Ureter (tissue), 1 donor: ENCODE measurements at places on chromosomes 3 and 15.

- no peak for DNase-seq
Measured at GRCh38 chr3:4983739-4984510, 4.7 kb downstream of the BHLHE40 start.

GRCh38 chr3:38579141-38579540 is 70.3 kb downstream of the SCN5A start:
- DNase-seq, result peak; percentile 41

DNA sequence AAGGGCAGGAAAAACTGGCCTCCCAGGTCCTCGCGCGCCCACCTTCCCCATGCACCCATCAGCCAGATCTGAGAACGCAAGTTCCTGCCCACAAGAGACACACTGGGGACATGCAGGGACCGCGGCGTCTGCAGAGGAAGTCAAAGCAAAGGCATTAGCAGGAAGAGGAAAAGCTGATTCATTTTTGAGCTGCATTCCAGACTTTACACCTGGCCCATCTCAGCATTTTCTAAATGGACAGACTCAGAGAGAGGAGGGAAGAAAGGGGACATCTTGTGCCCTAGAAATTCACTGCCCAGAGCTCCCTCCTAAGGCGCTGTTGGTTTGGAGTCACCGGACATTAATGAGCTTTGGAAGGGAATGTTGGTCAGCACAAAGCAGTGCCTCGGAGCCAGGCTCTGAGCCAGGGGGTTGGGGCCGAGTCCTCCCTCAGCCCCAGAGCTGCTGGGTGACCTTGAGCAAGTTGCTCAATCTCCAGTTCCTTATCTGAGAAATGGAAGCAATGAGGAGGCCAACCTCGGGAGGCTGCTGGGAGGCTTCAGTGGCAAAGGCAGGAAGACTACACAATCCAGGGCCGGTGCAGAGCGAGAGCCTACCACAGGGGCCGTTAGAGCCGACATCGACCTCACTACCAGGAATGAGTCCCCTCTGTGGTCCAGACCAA is 150.5 kb upstream of the IQSEC1 start:
- no peak for DNase-seq

DNA sequence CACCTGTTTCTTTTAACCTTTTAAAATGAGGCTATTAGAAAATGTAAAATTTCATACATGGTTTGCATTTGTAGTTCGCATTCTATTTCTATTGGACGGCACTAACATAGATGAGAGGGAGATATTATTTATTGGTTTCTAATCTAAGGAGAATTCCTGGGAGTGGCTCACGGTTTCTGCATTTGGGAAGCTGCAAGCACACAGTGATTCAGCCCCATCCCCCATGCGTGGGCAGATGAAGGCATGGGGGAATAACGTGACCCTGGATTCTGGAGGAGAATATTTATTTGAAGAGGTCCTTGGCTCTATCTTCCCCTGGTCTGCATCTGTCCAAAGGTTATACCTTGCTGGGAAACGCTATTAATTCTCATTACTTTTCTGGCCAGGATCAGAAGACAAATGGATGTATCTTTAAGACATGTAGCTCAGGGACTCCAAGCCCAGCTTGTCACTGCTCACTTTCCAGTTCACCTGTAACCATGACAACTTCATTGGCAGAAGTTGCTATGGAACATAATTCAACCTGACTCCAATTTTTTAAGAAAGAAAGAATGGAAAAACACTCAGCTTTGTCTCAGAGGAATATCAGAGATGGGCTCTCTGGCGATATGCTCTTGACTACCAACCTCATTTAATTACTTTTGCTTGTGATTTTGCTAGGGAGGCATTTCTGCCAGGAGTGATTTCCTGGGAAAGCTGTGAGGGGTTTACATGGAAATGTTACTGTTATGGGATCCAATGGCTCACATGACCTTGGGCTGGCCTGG is 27.2 kb upstream of the POMGNT2 start:
- DNase-seq, result no peak

DNA sequence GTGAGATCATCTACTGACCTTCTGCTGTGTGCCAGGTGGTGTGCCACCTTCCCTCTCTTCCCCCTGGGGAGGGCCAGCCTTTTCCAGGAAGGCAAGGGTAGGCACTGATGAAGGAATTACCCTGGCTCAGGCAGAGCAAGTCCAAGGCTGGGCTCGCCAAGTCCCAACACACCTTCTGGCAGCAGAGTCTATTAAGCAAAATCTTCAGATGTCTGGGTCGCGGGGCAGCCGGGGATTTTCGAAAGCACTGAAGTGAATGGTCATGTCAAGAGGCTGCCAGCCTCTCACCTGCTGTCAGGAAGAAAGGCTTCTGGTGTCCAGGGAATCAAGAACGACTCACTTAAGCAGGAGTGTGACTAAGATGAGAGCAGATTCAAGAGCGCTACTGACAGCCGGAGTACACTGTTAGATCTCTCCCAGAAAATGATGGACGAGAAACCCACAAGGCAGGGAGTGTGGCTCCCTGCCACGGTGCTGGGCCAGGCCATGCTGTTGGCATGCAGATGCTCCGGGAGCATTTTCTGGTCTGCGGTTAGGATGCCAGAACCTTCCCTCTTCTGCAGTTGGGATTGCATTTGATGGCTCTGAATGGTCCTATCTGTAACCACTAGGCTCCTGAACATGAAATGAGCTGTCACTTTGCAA is 479.8 kb downstream of the SHQ1 start:
- no peak for DNase-seq

- DNase-seq, result no peak
Measured at GRCh38 chr15:70275461-70276138, 177.9 kb upstream of the TLE3 start.

GRCh38 chr3:26715431-26715830 is 92.9 kb downstream of the LRRC3B start:
- DNase-seq, result no peak

- no peak for DNase-seq
Measured at GRCh38 chr3:77052733-77053670, 13.1 kb downstream of the ROBO2 start.

GRCh38 chr15:35455201-35455600 is 90.8 kb downstream of the DPH6 start:
- DNase-seq, result no peak

DNA sequence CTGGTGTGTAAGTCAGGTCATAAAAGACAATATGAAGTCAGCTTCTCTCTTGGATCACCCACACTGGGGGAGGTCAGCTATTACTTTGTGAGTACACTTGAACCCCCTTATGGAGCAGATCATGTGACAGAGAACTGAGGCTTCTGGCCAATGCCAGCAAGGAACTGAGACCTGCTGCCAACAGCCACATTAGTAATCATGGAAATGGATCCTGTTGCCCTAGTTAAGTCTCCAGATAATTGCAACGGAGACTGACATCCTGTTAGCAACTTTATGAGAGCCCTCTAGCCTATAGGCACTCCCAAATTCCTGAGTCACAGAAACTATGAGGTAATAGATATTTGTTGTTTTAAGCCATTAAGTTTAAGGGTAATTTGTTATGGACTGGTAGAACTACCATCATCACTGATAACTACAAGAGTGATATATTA is 110.4 kb upstream of the GMNC start:
- no peak for DNase-seq
